Activated CD4-positive, alpha-beta memory T cell treated with anti-CD3 and anti-CD28 coated beads for 36 hours (primary cell): ENCODE measurements at places on chromosomes 1 and 21.
A peak's percentile ranks its signal among the peaks of the same experiment; 100 is the strongest.

DNA sequence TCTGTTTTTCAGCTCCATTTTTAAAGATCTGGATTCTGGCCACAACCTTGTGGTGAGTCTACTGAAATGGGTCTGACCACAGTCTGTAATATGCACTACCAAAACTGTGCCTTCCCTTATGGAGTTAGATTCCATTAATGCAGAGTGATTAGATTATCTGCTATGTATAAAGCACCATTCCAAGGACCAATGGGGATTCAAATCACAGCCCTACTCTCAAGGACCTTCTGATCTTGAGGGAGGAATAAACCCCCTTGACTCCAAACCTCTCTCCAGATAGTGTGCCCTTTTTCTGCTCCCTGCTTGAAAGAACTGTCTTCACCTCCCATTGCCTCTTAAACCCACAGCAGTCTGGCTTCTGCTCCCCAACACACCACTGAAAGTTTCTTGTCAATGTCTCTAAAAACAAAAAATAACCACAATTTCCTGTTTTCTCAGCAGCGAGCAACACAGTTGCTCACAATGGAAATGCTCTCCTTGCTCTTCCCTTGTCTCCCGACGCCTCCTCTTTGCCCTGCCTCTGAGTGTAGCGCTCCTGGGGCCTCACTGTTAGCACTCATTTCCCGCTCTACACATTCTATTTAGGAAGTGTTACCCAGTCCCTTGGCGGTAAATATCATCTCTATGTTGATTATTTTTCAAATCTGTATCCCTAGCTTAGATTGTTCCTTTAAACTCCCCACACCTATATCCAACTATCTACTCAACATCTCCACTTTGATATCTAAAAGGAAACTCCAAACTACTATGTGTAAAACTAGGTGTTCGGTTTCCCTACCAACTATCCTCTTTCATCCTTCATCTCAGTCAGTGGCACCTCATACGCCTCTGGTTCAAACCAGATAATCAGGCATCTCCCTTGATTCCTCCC is 13.6 kb downstream of the PCNX2 start:
- H3K4me3 ChIP-seq = peak overlapping the region; percentile 46
- DNase-seq = peak; percentile 45
- peaks cover 10% of the 10 kb centered on the region for H3K36me3 ChIP-seq
- H3K27me3 ChIP-seq = no peaks in the 10 kb centered on the region
- H3K4me1 ChIP-seq = peaks cover 45% of the 10 kb centered on the region

DNA sequence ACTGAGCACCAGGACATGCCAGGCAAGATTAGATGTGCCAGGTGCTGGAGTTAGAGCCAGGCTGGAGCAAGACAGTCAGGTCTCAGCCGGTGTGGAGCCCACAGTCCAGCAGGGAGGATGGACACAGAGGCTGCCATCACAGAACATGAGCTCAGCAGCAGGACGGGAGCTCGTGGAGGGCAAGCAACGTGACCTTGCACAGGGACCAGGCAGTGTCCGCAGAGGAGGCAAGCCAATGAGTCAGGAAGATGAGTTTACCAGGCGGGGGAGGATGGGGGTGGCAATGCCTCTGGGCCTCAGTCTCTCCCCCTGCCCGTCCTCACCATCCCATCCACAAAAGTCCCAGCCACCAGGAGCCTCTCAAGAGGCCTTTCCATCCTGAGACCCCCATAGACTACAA is 20.7 kb upstream of the ZC3H12A start:
- H3K27ac ChIP-seq = no peak overlapping the region
- no peak overlapping the region for H3K4me3 ChIP-seq
- peaks cover 10% of the 10 kb centered on the region for H3K4me1 ChIP-seq

DNA sequence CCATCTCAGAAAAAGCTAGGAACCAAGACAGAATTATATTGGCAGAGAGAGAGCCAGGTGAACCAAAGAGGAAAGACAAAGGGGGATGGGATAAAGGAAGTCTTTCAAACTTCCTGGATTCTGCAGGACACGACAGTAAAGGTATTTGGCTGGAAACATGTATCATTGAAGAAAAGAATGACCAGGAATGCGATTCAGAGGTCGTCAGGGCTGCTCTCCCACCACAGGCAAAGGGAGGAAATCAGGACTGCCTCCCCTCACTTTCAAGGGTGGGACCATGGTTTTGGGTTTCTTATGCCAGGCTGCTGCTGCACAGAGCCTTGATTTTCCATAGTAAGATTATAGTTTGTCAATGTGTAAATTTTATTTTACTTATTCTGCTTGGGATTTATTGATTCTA is 848.8 kb downstream of the BRINP3 start:
- no peaks in the 10 kb centered on the region for H3K36me3 ChIP-seq
- H3K27ac ChIP-seq = no peak overlapping the region
- H3K4me3 ChIP-seq = no peak overlapping the region
- DNase-seq = no peak
- H3K27me3 ChIP-seq = no peaks in the 10 kb centered on the region

GRCh38 chr1:109995536-109995935 is 11.0 kb downstream of the AHCYL1 start:
- H3K27me3 ChIP-seq = no peaks in the 10 kb centered on the region
- no peak overlapping the region for H3K27ac ChIP-seq
- DNase-seq = no peak
- H3K36me3 ChIP-seq = peaks cover 9% of the 10 kb centered on the region
- H3K4me3 ChIP-seq = no peak overlapping the region

GRCh38 chr1:160256396-160257046 is 5.8 kb downstream of the DCAF8 start:
- no peak overlapping the region for H3K27ac ChIP-seq
- no peak overlapping the region for H3K4me3 ChIP-seq
- no peaks in the 10 kb centered on the region for H3K27me3 ChIP-seq
- peaks cover 30% of the 10 kb centered on the region for H3K36me3 ChIP-seq
- DNase-seq = no peak

- no peak overlapping the region for H3K4me3 ChIP-seq
- peaks cover 1% of the 10 kb centered on the region for H3K27me3 ChIP-seq
- peaks cover 41% of the 10 kb centered on the region for H3K4me1 ChIP-seq
- DNase-seq = no peak
- H3K36me3 ChIP-seq = peaks cover 10% of the 10 kb centered on the region
- peak overlapping the region; percentile 52 for H3K27ac ChIP-seq
These were observed 4.5 kb downstream of the FHL3 start for GRCh38 chr1:38000529-38001455.

- H3K36me3 ChIP-seq = no peaks in the 10 kb centered on the region
- H3K4me3 ChIP-seq = no peak overlapping the region
- no peak overlapping the region for H3K27ac ChIP-seq
- H3K4me1 ChIP-seq = no peaks in the 10 kb centered on the region
These were observed 893.5 kb downstream of the LTN1 start for GRCh38 chr21:28099001-28099705.

DNA sequence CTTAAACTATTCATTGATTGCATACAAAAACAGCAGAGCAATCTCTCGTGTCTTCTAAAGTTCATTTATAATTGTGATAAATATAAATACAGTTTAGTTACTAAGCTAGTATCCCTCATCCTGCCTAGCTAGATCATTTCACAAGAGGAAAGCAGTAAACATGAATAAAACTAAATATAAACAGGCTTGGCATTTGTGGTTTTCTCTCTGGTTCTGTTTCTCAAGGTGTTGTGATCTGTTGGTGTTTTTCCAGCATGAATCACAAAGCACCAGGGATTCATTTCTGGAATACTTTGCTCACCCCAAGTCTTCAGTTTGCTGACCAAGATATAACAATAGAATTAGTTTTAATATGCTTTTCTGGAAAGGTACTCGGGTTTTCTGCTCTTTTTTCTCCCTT is 32.7 kb upstream of the GLIS1 start:
- no peak for DNase-seq
- H3K4me3 ChIP-seq = no peak overlapping the region
- H3K36me3 ChIP-seq = peaks cover 49% of the 10 kb centered on the region
- H3K4me1 ChIP-seq = peaks cover 8% of the 10 kb centered on the region

GRCh38 chr1:108560189-108560873 is 431 bp downstream of the EEIG2 start:
- H3K27ac ChIP-seq = no peak overlapping the region
- H3K27me3 ChIP-seq = no peaks in the 10 kb centered on the region
- H3K4me3 ChIP-seq = peak overlapping the region; percentile 88
- no peaks in the 10 kb centered on the region for H3K36me3 ChIP-seq
- peaks cover 36% of the 10 kb centered on the region for H3K4me1 ChIP-seq

DNA sequence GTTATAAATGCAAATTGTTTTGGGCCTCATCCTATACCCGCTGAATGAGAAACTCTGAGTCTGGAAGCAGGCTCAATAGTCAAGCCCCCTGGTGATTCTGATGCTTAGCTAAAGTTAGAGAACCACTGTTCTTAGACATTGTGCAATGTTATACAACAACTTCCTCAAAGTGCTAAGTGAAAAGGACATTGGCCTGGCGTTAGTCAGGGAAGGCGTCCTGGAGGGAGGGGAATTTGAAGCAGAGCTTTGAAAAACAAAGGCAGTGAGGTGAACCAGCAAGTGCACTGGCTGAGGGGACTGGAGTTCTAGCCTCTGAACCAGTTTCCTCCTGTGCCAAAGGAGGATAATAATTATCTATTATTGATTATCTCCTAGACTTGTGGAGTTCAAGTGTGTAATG is 5.1 kb downstream of the CD1D start:
- H3K36me3 ChIP-seq = no peaks in the 10 kb centered on the region
- H3K4me1 ChIP-seq = peaks cover 9% of the 10 kb centered on the region
- H3K27ac ChIP-seq = no peak overlapping the region
- no peak overlapping the region for H3K4me3 ChIP-seq
- H3K27me3 ChIP-seq = peaks cover 43% of the 10 kb centered on the region
- no peak for DNase-seq

- no peak for DNase-seq
- H3K27ac ChIP-seq = no peak overlapping the region
- H3K36me3 ChIP-seq = no peaks in the 10 kb centered on the region
- H3K4me3 ChIP-seq = no peak overlapping the region
These were observed 812.9 kb upstream of the ADGRL2 start for GRCh38 chr1:80987824-80988223.

DNA sequence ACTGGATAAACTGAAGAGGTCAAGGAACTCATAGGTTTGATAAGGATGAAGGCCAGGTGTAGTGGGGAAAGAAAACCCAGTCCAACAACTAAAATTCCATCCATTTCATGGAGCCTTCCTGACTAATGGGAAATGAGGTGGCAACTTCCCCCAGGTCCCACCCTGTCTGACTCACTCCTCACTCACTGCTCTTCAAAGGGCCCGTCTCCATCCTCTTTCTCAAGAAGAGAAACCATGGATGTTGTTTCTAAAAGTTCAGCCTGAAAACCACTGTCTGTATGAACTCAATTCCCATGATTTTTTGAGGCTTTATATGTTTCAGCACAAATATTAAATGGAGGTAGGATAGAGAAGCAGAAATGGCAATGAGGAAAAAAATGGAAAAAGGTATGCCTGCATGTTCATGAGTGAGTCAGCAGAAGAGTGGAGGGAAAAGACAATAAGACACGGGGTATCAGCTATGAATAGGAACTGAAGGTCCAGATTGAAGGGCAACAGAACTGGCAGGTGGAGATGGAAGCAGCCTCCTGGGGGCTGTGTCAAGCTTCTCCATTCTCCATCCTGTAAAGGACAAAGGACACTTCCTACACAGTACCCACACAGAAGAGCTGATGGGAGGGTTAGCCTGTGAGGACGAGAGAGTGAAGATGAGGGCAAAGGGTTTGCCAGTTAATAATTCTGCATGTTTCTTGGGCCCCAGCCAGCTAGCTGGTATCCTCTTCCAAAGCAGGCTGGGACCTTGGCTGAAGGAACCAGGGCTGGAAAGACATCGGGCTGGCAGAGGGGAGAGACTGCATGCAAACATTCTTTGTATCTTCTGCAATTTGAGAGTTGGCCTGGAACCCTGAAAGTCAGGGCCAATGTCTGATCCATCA is 5.5 kb upstream of the ELOVL1 start:
- no peak for DNase-seq
- peaks cover 9% of the 10 kb centered on the region for H3K36me3 ChIP-seq
- peaks cover 13% of the 10 kb centered on the region for H3K4me1 ChIP-seq
- no peaks in the 10 kb centered on the region for H3K27me3 ChIP-seq
- no peak overlapping the region for H3K4me3 ChIP-seq

DNA sequence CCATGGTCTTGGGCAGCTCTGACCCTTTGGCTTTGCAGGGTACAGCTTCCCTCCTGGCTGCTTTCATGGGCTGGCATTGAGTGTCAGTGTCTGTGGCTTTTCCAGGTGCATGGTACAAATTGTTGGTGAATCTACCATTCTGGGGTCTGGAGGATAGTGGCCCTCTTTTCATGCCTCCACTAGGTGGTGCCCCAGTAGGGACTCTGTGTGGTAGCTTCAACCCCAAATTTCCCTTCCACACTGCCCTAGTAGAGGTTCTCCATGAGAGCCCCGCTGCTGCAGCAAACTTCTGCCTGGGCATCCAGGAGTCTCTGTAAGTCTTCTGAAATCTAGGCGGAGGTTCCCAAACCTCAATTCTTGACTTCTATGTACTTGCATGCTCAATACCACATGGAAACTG is 494.5 kb upstream of the LRRC7 start:
- no peaks in the 10 kb centered on the region for H3K36me3 ChIP-seq
- no peaks in the 10 kb centered on the region for H3K4me1 ChIP-seq
- H3K27ac ChIP-seq = no peak overlapping the region
- DNase-seq = no peak
- no peak overlapping the region for H3K4me3 ChIP-seq

DNA sequence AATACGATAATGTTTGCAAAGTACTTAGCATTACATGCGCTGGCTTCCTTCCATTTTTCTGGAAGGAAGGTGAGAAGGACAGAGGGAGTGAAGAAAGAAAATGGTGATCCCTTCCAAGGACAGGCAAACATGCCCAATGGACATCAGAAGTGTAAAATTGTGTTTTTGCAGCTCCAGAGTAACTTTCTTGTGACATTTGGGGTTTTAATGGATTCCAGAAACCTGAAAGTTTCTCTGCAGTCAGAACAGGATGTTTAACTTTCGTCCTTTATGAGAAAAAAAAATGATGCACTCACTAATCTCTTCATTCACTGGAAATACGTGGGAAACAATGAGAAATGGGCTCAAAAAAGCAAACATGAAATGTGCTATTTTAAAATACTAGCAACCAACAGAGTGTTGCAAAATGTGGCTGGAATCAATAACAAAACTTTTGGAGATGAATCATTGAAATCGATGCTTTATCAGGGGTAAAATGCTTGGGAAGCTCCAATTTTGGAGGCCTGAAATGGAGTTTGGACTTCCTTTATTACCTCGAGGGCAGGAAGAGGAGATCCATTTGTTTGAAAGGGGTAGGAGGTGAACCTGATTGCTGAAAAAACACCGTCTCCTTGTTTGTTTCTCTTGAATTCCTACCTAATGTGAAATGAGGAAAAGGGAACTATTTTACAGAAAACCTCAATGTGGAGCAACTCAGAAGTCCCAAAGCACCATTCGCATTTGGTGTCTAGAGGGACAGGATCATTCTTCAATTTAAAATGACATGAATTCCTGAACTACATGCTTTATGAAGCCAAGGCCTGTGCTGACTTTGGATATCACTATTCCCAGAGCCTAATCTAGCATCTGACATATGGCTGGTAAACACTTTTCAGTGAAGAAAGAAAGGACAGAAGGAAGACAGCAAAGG is 129.5 kb downstream of the TRABD2B start:
- H3K27ac ChIP-seq = no peak overlapping the region
- H3K4me1 ChIP-seq = no peaks in the 10 kb centered on the region
- H3K36me3 ChIP-seq = no peaks in the 10 kb centered on the region
- DNase-seq = no peak
- H3K4me3 ChIP-seq = no peak overlapping the region
- H3K27me3 ChIP-seq = peaks cover 3% of the 10 kb centered on the region

GRCh38 chr1:17539477-17540254 is at the start of gene ARHGEF10L:
Gene ARHGEF10L, plus strand, starts transcription at chr1:17539698. Its CDS starts 40,898 bp downstream, at chr1:17580596.
- no peak for DNase-seq
- H3K27me3 ChIP-seq = peaks cover 36% of the 10 kb centered on the region
- H3K4me3 ChIP-seq = no peak within 1 kb of the TSS
- H3K27ac ChIP-seq = no peak within 1 kb of the TSS
- no peaks in the 10 kb centered on the region for H3K36me3 ChIP-seq
- peaks cover 8% of the 10 kb centered on the region for H3K4me1 ChIP-seq
